ENCODE measurements at places on chromosomes 1 and 21.

DNA sequence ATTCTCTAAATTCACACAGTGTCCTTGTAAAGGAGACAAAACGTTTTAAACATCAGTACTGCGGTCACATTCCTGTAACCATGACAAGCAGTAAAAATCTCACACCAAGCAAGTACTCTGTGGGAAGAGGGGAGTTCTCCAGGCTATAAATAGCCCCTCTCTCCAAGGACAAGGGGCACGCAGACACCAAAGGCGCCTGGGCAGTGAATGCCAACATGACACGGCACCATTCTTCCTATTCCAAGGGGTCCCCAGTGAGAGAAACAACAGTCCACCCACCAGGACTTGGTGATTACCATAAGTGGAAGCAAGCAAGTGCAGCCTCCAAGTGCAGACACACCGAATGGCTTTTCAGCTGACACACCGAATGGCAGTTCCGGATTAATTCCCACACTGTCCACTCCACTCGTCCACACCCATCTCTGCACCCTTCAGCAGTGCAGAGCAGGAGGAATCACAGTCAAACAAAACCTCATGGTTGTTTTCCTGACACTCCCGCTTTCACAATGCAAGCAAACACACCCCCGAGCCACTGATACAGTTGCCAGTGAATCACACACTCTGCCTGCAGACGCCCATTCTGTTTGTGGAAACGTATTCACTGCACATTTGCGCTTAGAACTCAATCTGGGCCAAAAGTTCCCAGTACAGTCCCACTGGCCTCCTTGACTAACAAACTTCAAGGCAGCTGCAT is 1.8 kb downstream of the PTTG1IP start:
- no peak for DNase-seq

DNA sequence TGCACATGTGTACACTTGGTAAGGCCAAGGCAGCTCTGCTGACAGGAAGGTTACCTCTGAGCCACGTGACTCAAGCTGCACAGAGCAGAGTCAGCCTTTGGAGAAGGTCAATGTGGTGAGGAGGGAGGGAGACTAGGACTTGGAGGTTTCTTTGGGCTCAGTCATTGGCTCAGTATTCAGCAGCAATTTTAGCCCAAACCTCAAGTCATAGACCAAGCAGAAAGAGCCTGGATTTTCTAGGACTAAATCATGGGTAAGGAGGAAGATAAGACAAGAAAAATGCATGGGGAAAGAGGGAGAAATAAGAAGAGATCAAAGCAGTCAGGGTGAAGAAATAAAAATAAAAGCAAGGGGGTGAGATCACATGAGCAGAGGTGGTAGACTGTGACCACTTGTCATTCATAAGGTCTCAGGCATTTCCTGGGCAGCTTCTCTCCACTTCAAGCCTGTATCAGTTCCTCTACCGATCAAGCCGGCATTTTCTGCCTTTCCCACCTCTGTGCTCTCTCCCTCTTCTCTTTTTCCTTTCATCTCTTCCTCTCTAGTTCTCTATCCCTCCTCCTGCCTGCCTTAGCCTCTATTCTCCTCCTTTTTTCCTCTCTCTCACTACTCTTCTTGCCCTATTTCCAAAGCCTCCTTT is 51.7 kb upstream of the DUSP10 start:
- DNase-seq = no peak

DNA sequence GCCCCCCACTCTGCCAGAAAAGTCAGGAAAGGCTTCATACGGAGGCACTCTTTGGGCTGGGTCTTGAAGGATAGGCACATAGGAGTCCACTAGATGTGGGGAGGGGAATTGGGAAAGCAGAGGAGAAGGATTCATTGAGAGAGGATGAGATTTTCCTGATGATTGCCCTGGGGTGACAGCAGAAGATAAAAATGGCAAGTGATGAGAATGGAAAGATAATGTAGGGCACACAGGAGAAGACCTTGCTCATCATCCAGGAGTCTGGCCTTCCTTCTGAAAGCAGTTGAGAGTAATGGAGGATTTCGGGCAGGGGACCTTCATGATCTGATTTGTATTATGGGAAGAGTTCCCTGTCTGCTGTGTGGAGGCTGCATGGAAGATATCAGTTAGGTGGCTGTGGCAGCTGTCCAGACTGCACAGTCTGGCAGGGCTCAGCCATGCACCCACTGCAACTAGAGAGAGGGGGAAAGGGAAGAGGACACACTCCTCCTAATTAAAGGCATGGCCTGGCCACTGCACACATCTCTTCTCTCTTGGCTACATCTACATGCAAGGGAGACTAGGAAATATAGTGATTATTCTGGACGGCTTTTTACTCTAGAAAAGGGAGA is 9.6 kb upstream of the FABP3 start:
- no peak for DNase-seq

GRCh38 chr1:8794605-8795004 is 22.8 kb downstream of the RERE start:
- DNase-seq = no peak

GRCh38 chr1:151992303-151993083 is 1.2 kb downstream of the S100A10 start:
- no peak for DNase-seq

DNA sequence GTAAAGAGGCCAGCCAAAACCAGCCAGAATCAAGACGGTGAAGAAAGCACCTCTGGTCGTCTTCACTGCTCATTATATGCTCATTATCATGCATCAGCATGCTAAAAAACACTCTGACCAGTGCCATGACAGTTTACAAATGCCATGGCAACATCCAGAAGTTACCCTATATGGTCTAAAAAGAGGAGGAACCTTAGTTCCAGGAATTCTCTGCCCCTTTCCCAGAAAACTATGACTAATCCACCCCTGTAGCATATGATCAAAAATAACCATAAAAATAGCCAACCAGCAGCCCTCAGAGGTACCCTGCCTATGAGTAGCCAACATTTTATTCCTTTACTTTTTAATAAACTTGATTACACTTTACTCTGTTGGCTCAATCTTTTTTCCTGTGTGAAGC is 34.2 kb upstream of the PBX1 start:
- DNase-seq = no peak

GRCh38 chr1:186375929-186376319 is 286 bp downstream of the ODR4 start:
- no peak for DNase-seq

GRCh38 chr1:2542246-2542915 is 12.3 kb upstream of the HES5 start:
- no peak for DNase-seq

DNA sequence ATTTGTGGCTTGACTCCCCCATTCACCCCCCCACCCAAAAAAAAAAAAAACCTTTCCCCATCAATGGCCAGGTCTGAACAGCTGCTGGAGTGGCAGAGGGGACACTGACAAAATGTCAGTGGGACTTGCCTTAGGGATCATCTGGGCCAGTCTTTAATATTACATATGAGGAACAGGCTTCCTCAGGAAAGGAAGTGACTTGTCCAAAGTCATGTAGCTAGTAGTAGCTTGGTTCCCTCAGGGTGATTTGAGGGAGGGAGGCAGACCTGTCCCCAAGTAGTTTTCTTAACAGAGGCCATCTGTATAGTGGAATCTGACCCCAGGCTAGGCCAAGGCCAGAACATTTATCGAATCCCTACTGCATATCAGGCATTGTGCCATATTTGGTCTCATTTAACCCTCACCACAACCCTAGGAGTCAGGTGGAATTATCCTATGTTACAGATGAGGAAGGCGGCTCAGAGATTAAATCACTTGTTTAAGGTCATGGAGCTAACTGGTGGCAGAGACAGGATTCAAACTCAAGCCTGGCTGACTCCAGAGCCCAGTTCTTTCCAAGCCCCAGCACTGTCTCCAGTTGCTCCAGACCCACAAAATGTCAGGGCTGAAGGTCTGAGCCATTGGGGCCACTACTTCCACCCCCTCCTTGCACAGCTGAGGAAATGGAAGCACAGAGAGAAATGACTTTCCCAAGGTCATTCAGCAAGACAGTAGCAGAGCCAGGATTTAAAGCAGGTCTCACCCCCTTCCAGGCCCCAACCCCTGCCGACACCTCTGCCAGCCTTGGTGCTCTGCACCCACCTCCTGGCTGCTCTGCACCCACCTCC is 10.4 kb downstream of the ZBTB7B start:
- DNase-seq = no peak

DNA sequence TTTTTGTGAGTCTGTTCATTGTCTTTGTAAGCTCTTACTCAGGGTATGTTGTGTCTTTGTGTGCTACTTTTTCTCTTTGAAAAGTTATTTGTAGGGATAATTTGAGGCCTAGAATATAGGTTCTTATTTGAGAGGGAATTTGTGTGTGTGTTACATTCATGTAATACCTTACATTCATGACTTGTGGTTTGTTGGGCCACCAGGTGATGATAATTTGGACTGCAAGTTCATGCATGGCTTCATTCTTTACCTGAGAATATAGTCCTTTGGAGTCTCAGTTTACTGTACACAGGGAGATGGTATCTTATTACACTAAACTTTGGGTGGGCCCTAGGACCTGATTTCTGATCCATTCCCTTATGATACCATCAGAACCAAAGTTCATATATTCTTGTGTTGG is 51.8 kb upstream of the FASLG start:
- no peak for DNase-seq

Data from stimulated activated CD8-positive, alpha-beta memory T cell treated with anti-CD3 and anti-CD28 coated beads, Interleukin-7, amount 100 ng/mL, for 24 hours (primary cell).